Suprapubic skin (tissue), 4 donors: ENCODE measurements at places on chromosomes 1 and 21. TPM values are rescaled to one million over a fixed set of nuclear protein-coding genes. Genes with fewer than 3 reads are reported as not detected.

GRCh38 chr1:42737257-42737656 lies 2.8 kb downstream of the CLDN19 start:
- no peak overlapping the region for H3K27ac ChIP-seq
- peaks cover 33% of the 10 kb centered on the region for H3K4me1 ChIP-seq
- H3K36me3 ChIP-seq: no peaks in the 10 kb centered on the region

DNA sequence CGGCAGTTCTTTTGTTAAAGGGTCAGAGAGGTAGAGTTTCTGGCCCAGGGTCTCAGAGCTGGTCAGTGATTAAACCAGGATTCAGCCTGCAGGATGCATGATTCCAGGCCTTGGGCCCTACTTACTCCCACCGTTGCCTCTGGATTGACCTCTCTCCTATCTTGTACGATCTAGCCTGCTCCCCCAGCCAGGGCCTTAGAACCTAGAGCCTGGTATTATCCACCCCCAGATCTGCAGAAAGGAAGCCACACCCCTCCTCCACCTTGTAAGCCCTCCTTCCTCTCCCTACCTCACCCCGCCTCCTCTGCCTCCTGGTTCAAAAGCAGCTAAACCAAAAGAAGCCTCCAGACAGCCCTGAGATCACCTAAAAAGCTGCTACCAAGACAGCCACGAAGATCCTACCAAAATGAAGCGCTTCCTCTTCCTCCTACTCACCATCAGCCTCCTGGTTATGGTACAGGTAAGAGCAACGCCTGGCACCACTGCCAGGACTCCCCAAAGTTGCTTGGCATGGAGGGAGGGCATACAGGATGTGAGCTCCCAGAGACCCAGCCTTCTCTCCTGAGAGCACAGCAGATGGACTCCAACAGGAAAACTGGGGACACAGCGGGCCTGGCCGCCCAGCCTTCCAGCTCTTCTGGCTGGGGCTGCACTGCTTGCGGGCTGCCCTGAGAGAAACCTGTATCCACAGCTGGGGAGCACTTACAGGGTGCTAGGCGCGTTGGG lies at the start of gene CD52:
Gene CD52, plus strand, starts transcription at position 347 of the 726 bp plus-strand sequence. Its CDS starts 60 bp downstream, at position 407.
- no peak for DNase-seq
- no peak within 1 kb of the TSS for H3K27ac ChIP-seq
- H3K27me3 ChIP-seq: no peaks in the 10 kb centered on the region

Gene WASF2
- total RNA-seq: 91.4 TPM

DNA sequence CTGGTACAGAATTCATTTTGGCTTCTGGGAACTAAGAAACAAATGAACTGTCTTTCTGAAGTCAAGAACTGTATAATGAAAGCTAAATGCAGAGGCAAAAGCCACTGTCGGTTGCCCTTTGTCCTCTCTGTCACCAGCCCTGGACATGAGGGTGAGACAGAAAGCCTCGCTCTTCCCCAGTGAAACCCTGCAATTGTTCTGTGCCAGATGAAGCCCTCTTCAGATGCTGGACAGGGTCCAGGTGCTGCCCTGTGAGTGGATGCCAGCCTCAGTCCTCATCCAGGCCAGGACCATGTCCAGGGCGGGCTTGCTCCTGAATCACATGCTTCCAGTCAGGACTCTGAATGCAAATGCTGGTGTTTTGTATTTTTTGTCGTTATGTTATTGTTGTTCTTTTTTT lies 138.7 kb downstream of the RUNX1 start:
- H3K27ac ChIP-seq: no peak overlapping the region
- peaks cover 5% of the 10 kb centered on the region for H3K4me1 ChIP-seq
- DNase-seq: no peak
- H3K4me3 ChIP-seq: no peak overlapping the region
- H3K27me3 ChIP-seq: no peaks in the 10 kb centered on the region

Gene SYDE2
- 11.9 TPM for total RNA-seq

Gene WNT4
- total RNA-seq: 26.8 TPM

Gene PCP4L1
- 10.1 TPM for total RNA-seq

Gene SLC22A15
- total RNA-seq: 19.9 TPM

DNA sequence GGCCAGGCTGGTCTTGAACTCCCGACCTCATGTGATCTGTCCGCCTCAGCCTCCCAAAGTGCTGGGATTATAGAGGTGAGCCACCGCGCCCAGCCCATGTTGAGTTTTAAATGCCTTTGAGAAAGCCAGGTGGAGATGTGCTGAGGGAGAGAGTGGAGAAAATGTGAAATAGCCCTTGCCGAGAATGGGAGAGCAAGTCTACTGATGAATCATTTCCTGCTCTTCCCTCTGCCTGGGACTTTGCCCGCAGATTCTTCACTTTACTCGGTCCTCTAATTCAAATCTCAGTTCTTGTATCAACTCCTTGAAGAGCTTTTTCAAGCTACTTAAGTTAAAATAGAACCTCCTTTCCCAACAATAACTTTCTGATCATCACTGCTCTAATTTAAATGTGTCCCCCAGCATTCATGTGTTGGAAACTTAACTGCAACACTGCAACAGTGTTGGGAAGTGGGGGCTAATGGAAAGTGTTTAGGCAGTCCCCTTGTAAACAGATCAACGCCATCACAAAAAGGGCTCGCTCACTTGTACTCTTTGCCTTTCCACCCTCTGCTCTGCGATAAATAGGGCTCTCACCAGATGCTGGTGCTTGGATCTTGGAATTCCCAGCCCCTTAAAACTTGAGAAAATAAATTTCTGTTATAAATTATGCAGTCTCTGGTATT lies 27.8 kb downstream of the OSBPL9 start:
- no peak overlapping the region for H3K4me3 ChIP-seq
- H3K4me1 ChIP-seq: peaks cover 45% of the 10 kb centered on the region
- H3K36me3 ChIP-seq: no peaks in the 10 kb centered on the region
- H3K27ac ChIP-seq: no peak overlapping the region
- H3K27me3 ChIP-seq: no peaks in the 10 kb centered on the region

- no peak for DNase-seq
- no peak overlapping the region for H3K4me3 ChIP-seq
- no peak overlapping the region for H3K27ac ChIP-seq
- H3K4me1 ChIP-seq: no peaks in the 10 kb centered on the region
- no peaks in the 10 kb centered on the region for H3K36me3 ChIP-seq
Observed at GRCh38 chr1:195733826-195734225, 874.4 kb downstream of the KCNT2 start.

- no peaks in the 10 kb centered on the region for H3K27me3 ChIP-seq
- peaks cover 51% of the 10 kb centered on the region for H3K36me3 ChIP-seq
- peaks cover 9% of the 10 kb centered on the region for H3K4me1 ChIP-seq
- DNase-seq: no peak
- no peak overlapping the region for H3K27ac ChIP-seq
Observed at GRCh38 chr21:34858559-34858958, 189.8 kb downstream of the CLIC6 start.

Gene FNDC10
- total RNA-seq: 9.0 TPM

Gene CALML6
- 0.30 TPM for total RNA-seq

Gene TNFRSF18
- 37.8 TPM for total RNA-seq

DNA sequence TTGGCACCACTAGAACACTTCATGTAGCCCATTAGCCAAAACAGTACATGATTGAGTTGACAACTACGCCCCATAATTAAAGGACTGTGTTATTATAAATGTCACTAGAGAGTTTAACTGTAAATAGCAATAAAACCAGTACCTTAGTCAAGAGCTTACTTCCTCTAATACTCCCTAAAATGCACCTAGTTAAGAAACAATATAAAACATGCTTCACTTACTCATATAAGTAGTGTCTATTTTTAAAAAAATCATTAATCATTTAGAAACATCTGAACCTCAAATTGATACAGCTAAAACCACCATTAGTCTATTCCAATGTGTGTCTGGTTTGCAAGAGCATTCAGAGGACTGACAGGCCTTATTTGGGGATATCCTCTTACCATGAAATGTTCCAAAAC lies 25.3 kb downstream of the PTP4A2 start:
- peaks cover 52% of the 10 kb centered on the region for H3K36me3 ChIP-seq
- H3K4me3 ChIP-seq: no peak overlapping the region
- H3K27ac ChIP-seq: no peak overlapping the region
- no peaks in the 10 kb centered on the region for H3K27me3 ChIP-seq

DNA sequence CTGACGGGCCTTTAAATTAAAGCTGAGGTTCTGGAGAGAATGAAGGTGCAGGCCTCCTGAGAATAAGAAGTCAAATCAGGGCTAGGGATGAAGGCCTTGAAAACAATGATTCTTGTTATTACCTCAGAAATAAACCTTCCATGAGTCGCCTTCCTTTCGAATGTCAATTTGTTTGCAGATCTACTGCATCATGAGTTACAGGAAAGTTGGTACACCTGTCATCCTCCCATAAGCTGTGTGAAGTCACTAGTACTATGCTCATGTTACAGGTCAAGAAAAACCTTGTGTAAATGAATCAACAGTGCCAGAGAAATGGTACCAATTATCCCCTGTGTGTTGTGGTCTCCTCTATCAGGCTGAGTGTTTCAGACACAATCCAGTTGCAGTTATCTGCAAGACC lies 281.2 kb upstream of the PLXNA2 start:
- DNase-seq: no peak
- H3K4me3 ChIP-seq: no peak overlapping the region
- no peaks in the 10 kb centered on the region for H3K36me3 ChIP-seq
- H3K4me1 ChIP-seq: no peaks in the 10 kb centered on the region
- H3K27ac ChIP-seq: no peak overlapping the region
